ENCODE measurements at places on chromosomes 7 and 10. TPM values are rescaled to one million over a fixed set of nuclear protein-coding genes. Genes with fewer than 3 reads are reported as not detected.

DNA sequence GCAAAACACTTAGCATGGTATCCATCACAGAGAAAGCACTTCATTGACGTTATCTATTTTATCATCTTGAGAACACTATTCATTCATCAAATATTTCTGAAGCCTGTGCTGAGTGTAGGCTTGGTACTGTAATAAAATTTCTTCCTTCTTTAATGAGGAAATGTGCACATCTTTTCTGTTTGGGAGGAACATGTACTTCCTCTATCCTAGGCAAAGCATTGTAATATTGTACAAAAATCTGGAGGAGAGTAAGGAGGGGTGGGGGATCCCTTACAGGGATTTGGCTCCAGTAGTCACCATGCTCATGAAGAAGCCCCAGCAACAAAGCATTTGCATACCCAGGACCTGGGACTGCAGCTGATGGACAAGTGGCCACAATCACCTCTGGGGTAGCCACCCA is 39.9 kb upstream of the SORCS3 start:
- no peak for DNase-seq

DNA sequence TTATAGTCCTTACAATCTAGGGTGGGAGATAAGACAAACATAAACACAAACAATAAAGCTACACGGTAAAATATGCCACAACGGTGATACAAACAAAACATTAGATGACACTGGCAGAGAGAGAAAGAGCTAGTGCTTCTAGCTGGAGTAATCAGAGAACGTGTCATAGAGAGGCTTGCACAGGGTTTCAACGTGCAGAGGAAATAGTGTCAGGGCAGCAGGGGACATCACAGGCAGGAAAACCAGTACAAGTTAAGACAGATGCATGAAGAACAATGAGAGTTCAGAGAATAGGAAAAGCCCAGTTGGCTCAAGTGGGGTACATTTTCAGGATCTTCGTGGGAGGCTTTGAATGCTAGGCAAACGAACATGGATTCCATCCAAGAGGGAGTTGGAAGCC is 91.4 kb downstream of the ZNF438 start:
- DNase-seq: no peak

DNA sequence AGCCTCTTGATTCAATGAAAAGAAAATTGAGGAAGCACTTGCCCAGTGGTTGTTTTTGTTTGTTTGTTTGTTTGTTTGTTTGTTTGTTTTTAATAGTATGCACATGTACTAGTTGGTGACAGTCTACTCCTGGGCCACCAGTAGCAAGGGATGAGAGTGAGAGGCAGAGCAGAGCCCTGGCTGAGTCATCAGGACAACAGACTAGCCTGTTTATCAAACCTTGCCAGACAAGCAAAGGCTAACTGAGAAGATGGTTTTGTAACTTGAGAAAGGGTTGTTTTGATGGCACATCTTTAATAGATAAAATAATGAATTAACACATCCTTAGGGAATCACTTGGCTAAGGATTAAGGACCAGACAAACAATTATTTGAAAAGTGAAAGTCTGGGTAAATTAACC is 78.1 kb downstream of the INHBA start:
- no peak for DNase-seq

CYP3A7 gene
- total RNA-seq: not detected

GRCh38 chr10:96491303-96491702 is 22.4 kb downstream of the TLL2 start:
- DNase-seq: peak; percentile 71

GRB10 gene
- total RNA-seq: 92.9 TPM

DNA sequence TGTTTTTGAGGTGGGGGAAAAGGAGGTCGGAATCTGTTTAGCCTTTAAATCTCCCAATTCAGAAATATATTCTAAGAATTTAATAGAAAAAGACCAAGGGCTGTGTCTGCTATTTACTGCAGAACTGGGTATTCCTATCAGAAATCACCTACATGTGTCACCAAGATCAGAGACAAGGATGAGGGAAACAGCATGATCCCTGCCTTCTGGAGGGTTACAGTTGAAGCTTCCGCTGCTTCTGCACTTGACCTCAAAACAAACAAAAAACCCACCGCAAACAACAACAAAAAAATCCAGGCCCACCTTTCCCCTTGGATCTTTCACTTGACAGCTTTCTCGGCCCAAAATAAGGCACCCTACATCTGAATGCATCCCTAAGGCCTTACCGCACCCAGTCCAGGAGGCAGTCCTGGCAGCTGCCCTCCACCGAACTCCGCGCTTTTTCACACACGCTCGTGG is 750 bp upstream of the CDK14 start:
- no peak for DNase-seq

GRCh38 chr10:25725917-25726716 is 207.9 kb upstream of the MYO3A start:
- DNase-seq: peak; percentile 28

DLX6 gene
- not detected for total RNA-seq

- no peak for DNase-seq
These were observed 109.9 kb upstream of the ABI1 start for GRCh38 chr10:26970667-26971066.

- no peak for DNase-seq
These were observed 97.5 kb upstream of the OIT3 start for GRCh38 chr10:72796042-72796441.

ASIC3 gene
- 1.6 TPM for total RNA-seq

ABCB4 gene
- total RNA-seq: 0.85 TPM

DNA sequence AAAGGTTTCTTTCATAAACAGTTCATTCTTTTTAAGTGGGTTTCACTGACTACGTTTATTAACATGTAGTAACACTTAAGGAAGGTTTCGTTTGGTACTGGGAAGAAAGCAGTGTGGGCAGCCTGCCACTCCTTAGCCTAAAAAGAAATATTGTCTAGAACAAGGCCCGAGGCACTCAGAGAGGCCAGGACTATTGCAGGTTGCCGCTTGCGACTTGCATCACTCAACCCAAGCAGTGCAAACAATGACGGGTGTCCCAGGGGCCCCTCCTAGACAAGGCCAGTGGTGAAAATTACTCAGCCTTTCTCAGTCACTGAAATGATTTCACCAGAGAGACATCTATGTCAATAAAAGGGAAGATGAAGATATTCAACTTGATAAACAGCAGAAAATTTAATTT is 243.9 kb downstream of the SNX13 start:
- DNase-seq: no peak

- peak; percentile 84 for DNase-seq
These were observed 18.7 kb downstream of the SRRM3 start for GRCh38 chr7:76220185-76221057.

GRCh38 chr7:112195717-112196116 is 10.5 kb downstream of the DOCK4 start:
- DNase-seq: no peak

DNA sequence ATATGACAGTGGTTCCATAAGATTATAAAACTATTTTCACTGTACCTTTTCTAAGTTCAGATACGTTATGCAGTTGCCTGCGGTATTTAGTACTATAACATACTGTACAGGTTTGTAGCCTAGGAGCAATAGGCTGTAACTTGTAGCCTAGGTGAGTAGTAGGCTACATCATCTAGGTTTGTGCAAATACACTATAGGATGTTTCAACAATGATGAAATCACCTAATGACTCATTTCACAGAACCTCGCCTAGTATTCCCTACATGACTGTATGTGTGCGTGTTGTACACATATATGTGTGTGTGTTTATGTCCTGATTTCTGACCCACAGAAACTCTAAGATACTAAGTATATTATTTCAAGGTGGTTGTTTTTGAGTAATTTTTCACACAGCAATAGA is 139.0 kb downstream of the HERPUD2 start:
- no peak for DNase-seq

DNA sequence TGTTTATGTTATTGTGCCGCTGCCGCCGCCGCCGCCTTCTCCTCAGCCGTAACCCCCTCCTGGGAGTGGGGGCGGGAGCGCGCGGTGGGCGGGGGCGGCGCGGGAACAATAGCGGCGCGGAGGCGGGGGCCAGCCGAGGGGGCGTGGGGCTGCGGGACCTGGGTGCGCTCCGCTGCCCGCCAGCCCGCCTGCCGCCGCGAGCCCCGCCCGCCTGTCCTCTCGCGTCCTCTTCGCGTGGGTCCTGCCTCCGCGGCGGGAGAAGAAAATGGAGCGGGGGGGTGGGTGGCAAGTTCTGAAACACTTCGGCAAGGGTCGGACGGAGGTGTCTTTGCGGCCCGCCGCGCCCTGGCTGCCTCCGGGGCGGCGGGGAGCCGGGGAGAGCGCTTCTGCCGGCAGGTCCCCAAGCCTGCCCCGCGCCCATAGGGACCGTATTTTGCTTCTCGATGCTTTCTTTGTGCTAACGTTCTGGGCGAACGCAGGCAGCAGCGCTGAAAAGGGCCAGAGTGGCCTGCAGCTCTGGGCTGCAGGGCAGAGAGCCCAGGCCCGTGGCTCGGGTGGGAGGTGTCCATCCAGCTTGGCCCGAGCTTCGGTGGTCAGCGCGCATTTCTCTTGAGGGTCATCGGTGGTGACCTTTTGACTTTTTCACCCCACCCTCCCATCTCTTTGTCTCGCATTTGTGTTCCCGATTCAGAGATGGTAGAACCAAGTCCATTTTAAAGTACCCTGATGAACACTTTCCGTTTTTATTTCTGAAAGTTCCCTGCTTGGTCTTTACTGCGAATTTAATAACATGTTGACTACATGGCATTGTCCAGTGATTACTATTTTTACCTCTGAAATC is 613 bp downstream of the MAPK8 start:
- peak; percentile 92 for DNase-seq

GRCh38 chr10:34646331-34646730 is 168.8 kb downstream of the PARD3 start:
- DNase-seq: no peak

GDF2 gene
- not detected for total RNA-seq

DNA sequence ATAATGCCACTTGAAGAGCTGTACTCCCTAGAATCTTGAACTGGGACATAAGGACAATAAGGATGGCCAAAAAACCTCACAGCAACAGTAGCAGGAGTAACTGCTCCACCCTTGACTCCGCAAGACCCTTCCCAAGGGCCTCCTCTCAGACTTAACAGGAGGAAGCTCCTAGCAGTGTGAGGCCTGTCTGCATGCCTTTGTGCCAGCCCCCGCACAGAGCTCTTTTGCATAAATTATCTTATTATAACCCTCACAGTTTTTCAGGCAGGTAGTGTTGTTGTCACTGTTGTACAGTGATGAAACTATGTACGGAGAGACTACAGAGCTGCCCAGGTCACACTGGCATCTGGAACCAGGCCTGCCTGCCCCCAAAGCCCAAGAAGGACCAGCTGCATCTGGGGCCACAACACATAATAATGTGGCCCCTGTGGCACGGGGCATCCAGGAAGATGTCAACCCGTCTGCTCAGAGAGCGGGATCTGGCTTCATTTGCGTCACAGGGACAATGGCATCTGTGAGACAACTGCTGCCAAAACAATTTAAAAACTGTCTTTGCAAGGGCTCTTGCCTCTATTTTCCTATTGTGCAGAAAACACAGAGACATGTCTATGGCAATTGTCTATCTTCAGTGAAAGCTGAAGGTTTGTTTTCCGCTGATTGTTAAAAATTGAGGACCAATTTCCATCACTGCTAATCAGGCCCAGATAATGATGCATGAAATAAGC is 249.3 kb upstream of the GRB10 start:
- no peak for DNase-seq

H2BK1 gene
- total RNA-seq: not detected

DNA sequence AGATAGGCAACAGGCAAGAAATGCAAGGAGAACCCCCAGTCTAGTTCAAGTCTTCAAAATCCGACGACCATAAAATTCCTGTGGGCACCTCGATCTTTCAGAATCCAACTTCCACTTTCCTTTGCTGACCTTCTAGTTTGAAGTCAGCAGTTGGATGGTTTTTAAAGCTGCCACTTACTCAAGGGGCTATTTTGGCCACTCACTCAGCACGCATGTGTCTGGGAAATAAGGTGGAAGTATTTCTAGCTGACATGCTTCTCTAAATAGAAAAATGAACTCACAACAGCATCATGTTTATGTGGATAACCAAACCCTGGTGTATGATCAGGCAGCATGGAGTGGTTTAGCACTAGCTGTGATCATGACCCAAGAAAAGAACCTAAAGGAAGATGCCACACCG is at the start of gene NRAP:
Gene NRAP (minus strand): TSS at position 134 of the 400 bp plus-strand sequence. CDS start 159 bp downstream, outside the sequence.
- no peak for DNase-seq

FAM25A gene
- not detected for total RNA-seq

DNA sequence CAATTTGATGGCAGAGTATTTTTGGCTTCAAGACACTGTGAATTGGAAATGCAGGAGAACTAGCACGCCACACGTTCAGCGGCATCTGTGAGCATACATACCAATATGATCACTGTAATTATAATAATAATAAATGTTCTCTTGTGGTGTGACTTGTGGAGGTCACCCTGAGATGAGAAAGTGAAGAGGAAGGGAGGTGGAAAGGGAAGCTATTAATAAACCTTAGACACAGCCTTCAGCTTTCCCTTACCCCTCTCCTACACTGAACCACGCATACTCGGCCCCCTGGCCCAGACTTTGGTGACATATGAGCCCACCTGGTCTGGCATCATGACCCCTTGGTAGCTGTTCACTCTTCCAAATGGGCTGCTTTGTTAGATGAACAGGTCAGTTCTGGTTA is 139.1 kb downstream of the SORCS3 start:
- DNase-seq: no peak

DNA sequence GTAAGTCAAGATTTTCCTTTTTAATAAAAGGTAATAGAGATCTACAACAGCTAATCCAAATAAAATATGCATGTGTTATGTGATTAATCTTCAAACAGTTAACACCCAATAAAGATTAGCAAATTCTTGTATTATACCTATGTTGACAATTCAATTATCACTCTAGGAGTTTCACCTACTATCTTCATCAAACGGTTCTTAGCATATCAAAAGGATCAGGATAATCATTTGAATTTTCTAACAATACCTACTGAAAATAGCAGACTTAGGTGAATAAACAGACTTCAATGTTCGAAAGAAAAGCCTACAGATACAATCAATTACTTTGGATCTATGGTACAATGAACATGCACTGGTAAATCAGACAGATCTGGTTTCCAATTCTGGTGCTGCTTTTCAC is 268.3 kb downstream of the CACNA2D1 start:
- no peak for DNase-seq

DNA sequence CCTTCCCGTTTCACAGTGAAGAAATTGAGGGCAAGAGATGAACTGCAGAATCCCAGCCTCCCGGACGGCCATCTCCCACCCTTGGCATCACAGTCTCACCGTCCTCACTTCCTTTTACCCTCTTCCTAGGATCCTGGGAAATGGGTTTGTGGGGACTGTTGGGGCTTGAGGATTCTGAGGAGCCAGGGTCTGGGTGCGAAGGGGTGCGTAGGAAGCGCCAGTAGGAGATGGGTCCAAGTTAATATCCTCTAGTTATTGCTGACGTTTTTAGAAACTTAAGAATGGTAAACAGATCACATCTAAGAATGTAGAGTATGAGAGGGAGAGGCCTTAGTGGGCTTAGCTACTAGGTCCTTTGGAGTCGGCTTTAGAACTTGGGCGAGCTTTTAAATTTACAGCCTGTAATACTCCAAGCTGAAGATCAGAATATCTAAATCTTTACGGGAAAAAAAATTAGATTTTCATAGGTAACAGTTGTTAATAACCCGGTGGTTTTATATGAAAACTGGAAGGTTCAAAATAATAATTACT is 696 bp downstream of the MALSU1 start:
- DNase-seq: no peak

- DNase-seq: peak; percentile 79
These were observed 2.1 kb downstream of the SLC4A2 start for GRCh38 chr7:151061213-151062110.

- DNase-seq: no peak
These were observed 137.7 kb downstream of the RTKN2 start for GRCh38 chr10:62130948-62131347.

TRDMT1 gene
- 8.6 TPM for total RNA-seq

- DNase-seq: no peak
These were observed 156.4 kb downstream of the PHTF2 start for GRCh38 chr7:77954773-77955555.

GRCh38 chr7:28685644-28686417 is 272.3 kb downstream of the TRIL start:
- peak; percentile 32 for DNase-seq

Data from H7 (cell line).